Uterus (tissue), 4 donors: ENCODE measurements at places on chromosomes 6 and 20. TPM values are rescaled to one million over a fixed set of nuclear protein-coding genes. Genes with fewer than 3 reads are reported as not detected.

Gene PNPLA1
- total RNA-seq, result not detected

Gene CUL7
- total RNA-seq, result 65.1 TPM

Gene SIRPB1
- 1.7 TPM for total RNA-seq

- no peak for DNase-seq
Observed at GRCh38 chr6:125471667-125472066, 169.9 kb upstream of the HDDC2 start.

GRCh38 chr6:113292646-113293422 is 564.3 kb upstream of the MARCKS start:
- DNase-seq, result no peak

DNA sequence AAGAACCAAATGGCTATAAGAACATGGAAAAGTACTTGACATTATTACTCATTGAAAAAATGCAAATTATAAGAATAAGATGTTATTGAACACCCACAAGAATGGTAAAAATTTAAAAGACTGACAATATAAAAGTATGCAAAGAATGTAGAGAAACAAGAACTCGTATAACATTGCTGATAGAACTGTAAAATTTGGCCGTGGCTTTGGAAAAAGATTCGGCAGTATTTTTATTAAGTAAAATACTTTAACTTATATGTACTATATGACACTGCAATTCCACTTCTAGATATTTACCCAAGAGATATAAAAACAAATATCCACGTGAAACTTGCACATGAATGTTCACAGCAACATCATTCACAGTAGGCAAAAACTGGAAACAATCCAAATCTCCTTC is 239.2 kb downstream of the TPBG start:
- no peak for DNase-seq

- no peak for DNase-seq
Observed at GRCh38 chr6:77440206-77440976, 22.9 kb downstream of the HTR1B start.

GRCh38 chr6:830667-831327 is 137.9 kb upstream of the EXOC2 start:
- DNase-seq, result no peak

DNA sequence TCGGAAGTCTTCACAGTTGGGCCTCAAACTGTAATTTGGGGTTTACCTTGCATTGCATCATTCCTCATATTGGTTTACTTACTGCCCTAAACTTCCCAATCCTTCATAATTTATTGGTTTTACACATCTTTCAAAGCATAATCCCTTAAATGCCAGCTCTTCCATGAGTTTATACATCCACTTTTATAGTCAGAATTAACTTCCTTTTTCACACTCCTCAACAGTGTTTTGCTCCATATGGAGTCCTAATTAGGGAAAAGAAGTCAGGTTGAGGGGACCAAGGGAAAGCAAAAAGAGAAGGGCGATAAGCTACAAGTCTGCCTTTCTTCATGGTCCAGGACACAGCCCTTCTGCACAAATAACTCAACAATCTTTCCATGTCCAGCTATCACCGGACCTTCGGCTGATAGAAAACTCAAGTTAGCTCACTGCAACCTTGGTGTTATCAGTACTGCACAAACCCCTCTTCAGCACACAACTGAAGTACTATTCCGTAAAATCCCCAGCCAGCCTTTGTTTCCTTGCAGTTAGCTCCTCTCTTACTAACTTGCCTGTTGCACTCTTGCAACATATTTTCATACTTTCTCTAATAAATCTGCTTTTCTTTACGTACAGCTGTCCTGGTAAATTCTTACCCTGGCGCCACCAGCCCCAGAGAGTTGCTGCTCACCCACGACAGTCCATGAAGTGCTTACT is 2.0 kb downstream of the EEF1E1 start:
- DNase-seq, result no peak

DNA sequence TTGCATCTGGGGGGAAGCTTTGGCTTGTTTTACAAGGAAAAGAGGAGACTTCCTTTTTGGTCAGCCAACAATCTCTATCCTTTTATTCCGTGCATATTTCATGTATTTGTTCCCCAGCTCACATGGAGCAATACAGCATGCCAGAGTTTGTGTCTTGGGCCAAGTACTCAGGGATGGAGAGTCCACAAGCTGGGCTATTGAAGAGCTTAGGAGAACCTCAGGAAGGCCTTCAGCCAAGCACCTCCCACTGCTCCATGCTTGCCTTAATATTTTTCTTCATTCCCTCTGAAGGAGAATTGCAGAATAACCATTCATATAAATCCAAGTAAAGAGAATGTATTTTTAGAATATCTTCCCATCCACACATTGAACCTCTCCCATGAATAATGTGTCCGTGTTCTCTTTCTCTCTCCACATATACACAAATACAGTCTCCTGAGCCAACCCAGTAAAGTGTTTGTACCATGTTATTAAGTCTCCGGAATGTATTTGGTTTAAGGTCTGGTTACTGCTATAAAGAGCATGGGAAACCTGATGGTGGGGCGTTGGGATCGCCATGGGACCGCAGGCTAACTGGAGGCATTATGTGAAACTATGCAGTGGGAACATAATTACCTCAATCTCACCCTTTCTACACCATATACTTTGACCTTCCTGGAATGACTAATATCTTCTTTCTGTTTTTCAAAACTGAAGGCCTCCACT is 3.0 kb downstream of the LAMA4 start:
- DNase-seq, result peak; percentile 76

GRCh38 chr6:138521790-138522189 is 22.5 kb upstream of the NHSL1 start:
- DNase-seq, result no peak

DNA sequence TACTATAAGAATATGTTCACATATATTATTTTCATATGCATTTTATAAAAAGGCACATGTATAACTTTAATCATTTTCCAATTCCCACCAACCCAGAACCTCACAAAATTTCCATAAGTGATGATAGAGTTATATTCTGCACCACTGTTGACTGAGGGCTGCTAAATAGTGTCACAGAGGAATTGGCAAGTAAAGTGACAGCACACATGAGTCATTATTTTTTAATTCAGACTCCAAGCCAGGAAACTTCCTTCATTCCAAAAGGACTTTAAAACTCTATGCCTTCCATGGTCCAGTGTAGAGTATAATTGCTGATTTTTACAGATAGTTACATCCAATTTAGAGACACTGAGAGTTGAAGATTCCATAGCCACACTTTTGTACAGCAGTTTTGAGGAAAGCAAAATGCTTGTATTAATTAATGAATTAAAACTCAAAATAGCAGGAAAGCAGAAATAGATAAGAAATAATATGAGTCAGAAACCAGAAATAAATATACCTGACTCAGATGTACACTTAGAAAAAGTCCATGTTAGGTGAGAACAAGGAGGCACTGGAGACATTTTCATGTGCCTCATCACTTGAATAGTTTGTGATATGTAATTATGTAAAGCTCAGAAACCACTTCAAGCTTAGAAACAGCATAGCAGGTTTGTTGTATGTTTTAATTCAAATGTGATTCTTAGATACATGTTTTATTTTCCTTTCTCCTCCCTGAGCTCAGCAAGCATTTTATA is 425.2 kb upstream of the OPRM1 start:
- no peak for DNase-seq

DNA sequence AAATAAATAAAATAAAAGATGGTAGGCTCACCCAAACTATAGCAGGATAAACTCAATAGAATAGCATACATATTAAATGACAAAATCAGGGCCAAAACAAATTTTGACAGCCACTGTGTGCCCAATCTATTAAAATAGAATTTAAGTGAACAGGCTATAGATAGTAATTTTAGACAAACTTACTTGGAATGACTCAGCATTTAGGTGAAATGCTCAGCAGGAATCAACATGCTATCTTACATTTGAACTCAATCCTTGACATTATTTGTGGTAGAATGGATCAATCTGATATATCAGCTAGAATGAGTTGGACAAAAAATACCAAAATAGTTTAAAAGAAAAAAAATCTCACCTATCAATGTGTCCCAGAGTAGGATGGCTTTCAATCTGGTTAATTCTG is 578.6 kb downstream of the RFPL4B start:
- DNase-seq, result no peak

DNA sequence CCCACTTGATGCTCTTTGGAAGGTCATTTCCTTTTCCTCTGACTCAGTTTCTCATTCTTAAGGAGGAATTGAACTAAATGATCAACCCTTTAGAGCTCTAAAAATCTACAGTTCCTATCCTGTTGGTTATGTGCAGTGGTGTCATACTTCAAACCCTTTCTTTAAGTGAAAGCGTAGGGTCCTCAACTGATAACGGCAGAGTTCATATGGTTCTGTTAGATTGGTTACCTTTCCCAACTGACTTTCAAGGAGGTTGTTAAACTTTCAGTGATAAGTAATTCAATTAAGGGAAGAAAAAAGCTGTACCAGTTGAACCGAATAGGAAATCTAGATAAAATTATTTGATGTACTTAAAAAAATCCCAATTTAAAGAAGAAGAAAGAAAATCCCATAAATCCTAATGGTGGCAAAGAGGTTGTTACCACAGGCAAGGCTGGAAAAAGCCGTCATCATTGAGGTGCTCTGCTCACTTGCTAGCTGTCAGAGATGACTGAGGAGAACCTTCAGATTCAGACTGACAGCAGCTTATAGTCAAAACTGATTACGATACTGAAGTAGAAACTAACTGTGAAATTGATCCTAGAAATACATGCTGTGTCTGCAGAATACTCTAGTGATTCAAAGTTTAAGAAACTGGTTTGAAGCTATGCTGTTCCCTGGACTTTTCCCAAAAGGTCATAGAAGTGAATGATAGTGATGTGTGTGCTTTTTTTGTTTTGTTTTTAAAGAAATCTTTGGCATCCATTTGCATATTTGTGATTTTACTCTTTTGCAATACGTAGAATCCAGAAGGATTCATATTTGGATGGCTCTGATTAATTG is 16.2 kb downstream of the TMEM14A start:
- DNase-seq, result no peak

- no peak for DNase-seq
Observed at GRCh38 chr20:50272030-50272723, 81.5 kb downstream of the CEBPB start.
